ENCODE measurements at places on chromosomes 4 and X.

DNA sequence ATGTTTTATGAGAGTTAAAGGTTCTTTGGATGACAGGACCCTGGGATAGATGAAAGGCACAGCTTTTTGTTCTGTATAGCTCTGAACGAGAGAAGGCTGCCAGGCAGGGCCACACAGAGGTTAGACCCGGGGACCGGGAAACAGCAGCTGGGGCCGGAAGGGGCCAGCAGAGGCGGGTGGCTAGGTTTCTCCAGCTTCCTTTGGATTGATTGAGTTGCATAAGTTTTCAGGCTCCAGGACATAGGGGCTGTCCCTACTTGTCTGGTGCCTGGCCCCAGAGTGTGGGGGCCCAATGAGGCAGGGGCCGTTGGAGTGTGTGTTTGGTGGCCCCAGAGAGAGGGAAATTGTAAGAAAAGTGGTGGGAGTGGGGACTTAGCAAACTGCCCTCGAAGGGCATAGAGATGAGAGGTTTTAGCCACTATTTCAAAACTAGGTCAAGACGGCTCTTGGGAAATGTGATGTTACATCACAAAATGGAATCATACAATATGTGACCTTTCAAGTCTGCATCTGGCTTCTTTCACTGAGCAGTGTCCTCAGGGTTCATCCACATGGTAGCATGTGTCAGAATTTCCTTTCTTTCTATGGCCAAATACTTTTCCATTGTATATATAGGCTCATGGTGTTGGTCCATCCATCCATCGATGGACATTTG, 3.7 kb downstream of the ZFP92 start:
- no peak for DNase-seq

DNA sequence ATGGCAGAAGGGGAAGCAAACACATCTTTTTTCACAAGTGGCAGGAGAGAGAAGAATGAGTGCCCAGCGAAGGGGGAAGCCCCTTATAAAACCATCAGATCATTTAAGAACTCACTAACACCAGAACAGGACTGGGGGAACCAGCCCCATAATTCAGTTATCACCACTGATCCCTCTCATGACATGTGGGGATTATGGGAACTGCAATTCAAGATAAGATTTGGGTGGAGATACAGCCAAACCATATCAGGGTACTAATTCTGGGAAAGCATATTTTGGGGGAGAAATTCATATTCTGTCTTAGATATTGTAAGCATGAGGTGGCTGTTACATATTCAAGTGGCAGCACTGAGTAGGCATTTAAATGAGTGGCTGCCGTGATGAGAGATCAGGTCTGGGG, 87.8 kb downstream of the RAPGEF2 start:
- no peak for DNase-seq

GRCh38 chr4:73718375-73719373, 21.7 kb upstream of the CXCL8 start:
- DNase-seq = no peak

DNA sequence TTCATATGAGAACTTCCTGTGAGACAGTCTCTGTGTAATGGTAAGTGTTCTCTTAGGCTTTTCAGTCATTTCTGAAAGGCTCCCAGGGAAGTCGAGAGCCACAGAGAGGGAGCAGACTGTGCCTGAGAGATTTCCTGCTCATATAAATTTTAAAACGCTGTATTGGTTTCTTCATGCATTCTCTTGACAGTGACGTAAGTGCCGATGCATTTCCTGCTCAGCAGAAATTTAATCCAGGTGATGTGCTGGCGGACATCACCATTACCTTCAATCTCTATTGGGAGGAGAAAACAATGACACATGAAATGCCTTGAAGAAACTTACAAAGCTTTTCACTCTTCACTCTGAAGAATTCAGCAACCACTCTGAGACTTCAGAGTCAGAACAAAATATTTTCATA, 383.6 kb downstream of the BMPR1B start:
- no peak for DNase-seq

DNA sequence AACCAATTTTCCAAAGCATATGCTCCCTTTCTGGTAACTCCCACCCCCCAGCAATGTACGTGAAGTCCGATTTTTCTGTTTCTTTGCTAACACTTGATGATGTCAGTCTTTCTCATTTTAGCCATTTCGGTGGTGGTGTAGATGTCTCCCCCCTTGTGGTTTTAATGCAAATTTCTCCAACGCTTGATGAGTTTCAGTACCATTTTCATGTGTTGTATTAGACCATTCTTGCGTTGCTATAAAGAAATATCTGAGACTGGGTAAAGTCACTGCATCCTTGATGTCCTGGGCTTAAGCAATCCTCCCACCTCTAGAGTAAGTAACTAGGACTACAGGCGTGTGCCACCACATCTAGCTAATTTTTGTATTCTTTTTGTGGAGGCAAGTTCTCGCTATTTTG, 148.4 kb upstream of the VCX3A start:
- no peak for DNase-seq
